ENCODE measurements at places on chromosomes 1 and 21.
A peak's percentile ranks its signal among the peaks of the same experiment; 100 is the strongest.

DNA sequence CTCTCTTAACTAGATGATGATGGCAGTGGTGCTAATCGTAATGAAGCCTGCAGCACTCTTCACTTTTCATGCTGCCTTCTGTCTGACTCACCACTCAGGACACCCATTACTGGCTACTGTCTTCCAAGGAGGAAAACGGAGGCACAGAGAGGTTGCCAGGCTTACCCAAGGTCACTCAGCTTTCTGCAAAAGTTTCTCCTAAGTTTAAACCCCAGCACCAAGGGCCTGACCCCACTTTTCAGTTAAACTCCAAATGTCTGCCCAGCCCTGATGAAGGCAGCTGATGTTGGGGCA is 78.1 kb upstream of the RUNX3 start:
- no peak for DNase-seq

DNA sequence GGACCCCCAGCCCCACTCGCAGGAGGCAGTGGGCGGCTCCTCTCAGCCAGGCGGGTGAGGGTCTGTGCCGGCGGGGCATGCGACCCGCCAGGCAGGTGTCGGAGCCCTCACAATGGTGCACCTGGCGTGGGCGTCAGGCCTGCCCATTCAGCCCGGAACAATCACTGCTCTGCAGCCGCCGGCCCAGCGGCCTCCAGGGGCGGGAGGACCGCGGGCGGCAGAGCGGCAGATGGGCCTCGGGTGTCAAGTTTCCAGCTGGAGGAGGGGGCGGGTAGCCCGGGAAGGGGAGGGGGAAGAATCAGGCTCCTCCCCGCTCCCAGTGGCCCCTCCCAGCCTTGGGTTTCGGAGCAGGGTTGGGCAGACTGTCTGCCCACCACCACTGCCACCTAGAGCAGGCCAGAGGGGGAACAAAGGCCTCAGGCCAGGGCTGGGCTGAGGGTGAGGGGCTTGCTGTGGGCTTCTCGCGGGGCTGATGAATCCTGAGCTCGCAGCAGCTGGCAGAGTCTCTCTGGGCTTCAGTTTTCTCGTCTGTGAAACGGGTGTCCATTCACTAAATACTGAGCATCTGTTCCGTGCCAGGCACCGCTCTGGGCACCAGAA is 39.5 kb upstream of the CASZ1 start:
- DNase-seq, result no peak

DNA sequence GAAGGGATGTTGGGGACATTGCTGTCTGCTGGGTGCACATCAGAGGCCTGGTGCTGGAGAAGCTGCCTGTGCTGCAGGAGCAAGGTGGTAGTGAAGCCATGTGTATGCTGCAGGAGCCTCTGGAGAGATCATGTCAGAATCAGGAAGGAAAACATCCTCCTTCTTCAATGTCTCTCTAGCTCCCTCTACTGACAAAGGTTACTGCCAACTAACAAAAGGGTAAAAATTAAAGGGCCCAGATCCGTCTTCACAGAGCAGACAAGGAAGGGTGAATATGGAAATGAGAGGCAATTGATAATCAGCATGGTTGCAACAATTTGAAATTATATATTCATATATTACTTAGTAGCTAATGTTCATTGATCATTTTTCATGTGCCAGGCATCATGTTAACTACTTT is 32.2 kb downstream of the FAM177B start:
- peak; percentile 48 for DNase-seq

GRCh38 chr1:59751801-59752200 is 62.9 kb upstream of the HOOK1 start:
- DNase-seq, result no peak

GRCh38 chr21:15439726-15440125 is 290.1 kb upstream of the USP25 start:
- no peak for DNase-seq

DNA sequence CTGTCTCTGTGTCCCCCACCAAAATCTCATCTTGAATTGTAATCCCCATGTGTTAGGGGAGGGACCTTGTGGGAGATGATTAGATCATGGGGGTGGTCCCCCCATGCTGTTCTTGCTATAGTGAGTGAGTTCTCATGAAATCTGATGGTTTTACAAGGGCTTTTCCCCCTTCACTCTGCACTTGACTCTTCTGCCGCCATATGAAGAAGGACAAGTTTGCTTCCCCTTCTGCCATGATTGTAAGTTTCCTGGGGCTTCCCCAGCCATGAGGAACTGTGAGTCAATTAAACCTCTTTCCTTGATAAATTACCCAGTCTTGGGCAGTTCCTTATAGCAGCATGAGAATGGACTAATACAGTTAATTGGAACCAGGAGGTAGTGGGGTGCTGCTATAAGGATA is 137.1 kb upstream of the RAB4A start:
- DNase-seq, result no peak

- DNase-seq, result no peak
Measured at GRCh38 chr1:174217248-174217647, 57.9 kb downstream of the RABGAP1L start.
